ENCODE measurements at places on chromosomes 3 and 15. TPM values are rescaled to one million over a fixed set of nuclear protein-coding genes. Genes with fewer than 3 reads are reported as not detected.

- no peak for DNase-seq
Measured at GRCh38 chr15:50148362-50148963, 29.4 kb upstream of the ATP8B4 start.

DNA sequence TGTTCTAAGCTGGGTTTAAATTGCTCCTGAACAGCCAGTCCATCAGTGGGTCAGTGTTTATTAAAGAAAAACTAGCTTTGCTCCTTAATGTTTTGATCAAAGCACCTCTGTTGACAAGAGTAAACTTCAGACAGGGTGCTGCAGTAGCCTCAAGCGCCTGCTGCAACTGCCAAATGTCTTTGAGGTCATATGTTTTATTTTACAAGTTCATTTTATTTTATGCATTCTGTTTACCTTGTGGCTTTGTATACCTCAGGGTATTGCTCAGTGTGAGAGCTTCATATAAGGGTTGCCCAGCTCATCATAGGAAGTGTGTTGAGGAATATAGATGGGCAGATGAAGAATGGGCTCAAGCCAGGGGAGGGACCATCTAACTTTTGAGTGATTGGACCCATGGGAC is 8.5 kb downstream of the MYZAP start:
- no peak for DNase-seq

DNA sequence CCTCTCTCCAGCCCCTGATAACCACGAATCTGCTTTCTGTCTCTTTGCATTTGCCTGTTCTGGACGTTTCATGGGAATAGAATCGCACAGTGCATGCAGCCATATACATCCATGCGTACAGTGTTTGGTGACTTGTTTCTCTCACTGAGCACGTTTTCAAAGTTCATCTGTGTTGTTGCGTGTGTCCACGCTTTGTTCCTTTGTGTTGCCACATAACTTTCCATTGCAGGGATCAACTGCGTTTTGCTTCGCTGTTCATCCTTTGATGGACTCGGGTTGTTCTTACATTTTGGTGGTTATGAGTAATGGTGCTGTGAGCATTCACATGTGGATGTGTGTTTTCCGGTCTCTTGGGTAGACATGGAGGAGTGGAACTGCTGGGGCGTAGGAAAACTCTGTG is 56.4 kb upstream of the TAMM41 start:
- DNase-seq, result no peak

The CACNA1D gene
- total RNA-seq, result 1.1 TPM

The HTR3E gene
- not detected for total RNA-seq

DNA sequence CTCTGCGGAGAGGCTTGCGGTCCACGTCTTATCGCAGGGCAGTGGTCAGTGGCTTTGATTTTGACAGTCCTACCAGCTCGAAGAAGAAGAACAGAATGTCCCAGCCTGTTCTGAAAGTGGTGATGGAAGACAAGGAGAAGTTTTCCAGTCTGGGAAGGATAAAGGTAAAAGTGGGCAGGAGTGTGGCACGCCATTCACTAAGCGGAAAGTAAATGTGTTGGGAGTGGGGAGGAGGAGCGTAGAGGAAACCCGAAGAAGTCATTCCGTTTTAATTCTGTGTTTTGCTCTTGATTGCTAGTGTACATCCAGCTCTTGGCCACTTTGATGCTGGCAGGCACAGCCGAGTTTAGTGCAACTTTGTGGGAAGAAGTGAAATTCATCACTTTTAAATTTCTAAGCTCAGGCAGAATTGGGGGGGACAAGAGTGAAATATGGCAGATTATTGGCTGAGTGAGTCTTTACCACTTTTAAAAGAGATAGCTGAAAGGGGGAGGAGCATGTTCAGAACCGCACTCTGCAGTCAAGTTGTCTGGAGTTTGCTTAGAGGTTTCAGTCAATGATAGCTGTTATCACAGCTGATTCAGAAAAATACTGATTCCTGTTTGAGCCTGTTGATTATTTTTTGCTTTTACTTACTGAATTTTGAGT is 1.8 kb downstream of the ARHGEF26 start:
- no peak for DNase-seq

DNA sequence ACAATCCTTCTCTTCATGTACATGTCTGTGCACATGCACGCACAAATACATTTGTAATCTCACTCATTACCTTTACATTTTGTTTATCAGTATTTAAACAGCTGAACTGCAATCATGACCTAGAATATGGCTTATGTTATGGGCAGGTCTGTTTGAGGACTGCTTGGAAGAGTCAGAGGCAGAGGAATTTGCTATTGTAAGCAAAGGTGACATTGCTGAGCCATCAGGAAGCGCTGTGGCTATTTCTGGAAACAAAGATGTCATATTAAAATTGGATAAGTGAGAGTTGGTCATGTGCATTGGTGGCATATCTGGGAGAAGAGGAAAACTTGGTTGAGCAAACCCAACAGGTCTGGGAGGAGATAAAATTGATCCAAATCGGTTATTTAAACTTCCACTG is 41.6 kb downstream of the USF3 start:
- DNase-seq, result no peak

The GABRG3 gene
- total RNA-seq, result not detected

GRCh38 chr3:138148503-138148902 is 16.3 kb upstream of the A4GNT start:
- DNase-seq, result no peak

- no peak for DNase-seq
Measured at GRCh38 chr3:11818033-11818432, 28.7 kb downstream of the TAMM41 start.

GRCh38 chr3:160948273-160948672 is 156.9 kb downstream of the B3GALNT1 start:
- DNase-seq, result no peak

GRCh38 chr3:144466114-144466513 is 494.5 kb downstream of the DIPK2A start:
- DNase-seq, result no peak

The GOLGA8R gene
- 3.5 TPM for total RNA-seq

DNA sequence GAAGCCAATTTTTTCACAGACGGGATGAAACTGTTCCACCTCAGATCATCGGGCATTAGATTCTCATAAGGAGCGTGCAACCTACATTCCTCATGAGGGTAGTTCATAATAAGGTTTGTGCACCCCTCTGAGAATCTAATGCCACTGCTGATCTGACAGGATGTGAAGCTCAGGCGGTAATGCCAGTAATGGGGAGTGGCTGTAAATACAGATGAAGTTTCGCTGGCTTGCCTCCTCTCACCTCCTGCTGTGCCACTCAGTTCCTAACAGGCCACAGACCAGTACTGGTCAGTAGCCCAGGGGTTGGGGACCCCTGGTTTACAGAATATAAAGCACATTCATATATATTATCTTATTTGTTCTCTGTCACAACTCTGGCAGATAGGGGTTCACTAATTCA is 2.1 kb upstream of the LIMD1 start:
- no peak for DNase-seq

The GNAT1 gene
- not detected for total RNA-seq

DNA sequence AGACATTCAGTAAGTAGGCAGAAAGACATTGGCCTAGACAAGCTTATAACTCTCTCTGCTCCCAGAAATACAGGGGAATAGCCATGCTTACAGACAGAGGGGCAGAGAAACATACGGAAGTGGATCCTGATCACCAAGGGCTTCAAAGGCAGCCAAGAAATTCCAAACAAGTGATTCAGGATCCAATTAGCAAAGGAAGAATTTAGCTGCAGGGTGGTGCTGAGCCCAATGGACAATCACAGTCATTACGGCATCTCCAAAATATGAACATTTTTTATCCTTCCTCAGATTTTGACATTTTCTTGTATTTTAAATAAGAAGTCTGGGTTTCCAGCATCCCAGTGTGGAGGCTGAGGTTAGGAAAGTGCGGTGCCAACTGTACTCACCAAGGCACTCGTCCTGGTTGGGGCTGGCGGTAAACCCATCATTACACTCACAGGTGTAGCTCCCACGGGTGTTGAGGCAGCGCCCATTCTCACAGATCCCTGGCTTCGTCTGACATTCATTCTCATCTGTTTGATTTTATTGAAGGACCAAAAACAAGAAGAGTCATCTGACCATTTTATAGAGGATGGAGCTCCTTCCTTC is 96.8 kb downstream of the DUT start:
- DNase-seq, result no peak

The GDPGP1 gene
- total RNA-seq, result 15.5 TPM

DNA sequence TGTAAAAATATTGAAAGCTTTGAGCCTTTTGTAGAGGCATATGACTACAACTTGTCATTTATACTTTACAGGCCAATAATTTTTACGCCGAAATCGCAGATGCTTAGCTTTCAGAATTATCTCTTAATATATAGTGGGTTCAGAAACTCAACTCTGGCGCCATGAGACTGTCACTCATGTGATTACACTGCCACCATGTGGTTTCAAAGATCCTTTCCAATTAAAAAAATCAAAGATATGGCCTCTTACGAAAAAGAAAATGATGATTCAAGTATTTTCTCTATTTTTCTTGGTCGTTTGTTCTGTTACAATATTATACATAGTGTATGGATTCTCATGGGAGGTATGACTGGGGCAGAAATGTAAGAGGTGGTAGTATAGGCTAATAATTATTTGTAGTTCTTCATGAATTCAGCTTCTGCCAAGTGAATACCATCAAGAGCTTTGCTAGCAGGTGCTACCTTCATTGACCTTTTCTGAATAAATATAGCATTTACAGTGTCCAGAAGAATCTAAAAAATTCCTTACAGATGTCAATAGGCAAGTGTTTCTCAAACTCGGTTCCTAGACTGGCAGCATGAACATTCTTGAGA is 751.7 kb upstream of the GOLIM4 start:
- no peak for DNase-seq

DNA sequence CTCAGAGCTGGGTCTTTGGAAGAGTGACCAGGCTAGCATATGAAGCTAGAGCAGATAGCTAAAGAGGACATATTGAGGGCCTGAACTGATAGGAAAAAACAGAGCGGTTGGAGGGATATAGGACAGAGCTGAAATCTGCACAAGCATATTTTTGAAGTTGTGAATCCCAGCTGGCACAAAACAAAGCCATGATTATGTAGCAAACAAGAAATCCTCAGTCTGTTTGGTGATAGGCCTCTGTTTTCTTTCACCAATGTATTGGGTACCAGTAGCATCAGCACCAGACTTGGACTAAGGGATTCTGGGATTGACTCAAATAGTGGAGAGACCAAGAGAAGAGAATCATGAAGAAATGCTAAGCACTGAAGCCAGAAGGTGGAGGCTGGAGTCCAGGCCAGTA is 151.0 kb downstream of the FAM43A start:
- no peak for DNase-seq

- no peak for DNase-seq
Measured at GRCh38 chr15:100806157-100806556, 73.5 kb upstream of the ALDH1A3 start.

DNA sequence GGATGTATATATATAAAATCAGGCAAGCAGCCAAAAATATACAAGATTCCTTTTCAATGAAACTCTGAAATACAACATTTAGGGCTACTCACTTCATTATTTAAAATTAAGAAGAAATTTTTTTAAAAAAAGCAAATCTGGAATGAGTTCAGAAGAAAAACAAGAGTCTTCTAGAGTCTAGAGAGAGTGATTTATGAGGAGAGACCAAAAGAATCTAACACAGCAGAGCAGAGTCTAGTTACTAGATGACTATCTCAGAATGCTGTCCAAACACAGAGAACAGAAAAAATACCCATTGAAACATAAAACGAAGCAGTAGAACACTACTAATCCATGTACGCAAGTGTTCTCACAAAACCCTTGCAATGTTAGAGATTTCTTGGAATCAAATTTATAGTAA is 275.2 kb upstream of the CBLB start:
- no peak for DNase-seq

The GHSR gene
- total RNA-seq, result not detected

DNA sequence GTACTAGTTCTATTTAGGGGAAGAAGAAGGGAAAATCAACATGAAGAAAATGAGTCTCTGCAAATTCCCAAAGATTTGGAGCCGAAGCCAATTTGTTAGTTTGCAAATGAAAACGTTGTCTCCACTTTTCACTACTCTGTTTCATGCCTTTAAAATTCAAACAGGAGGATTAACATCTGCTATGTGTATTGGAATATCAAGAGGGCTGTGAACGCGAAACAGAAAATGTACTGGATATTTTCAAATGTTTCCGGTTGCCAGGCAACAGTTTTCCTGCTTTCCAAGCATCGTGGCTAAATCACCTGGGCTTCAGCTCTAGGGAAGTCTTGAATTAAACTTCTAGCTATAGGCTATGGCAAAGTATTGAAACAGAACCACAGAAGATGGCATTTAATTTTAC is 172.8 kb downstream of the KCNMB2 start:
- no peak for DNase-seq

The XXYLT1 gene
- 2.3 TPM for total RNA-seq

GRCh38 chr3:4751502-4752101 is 227.6 kb upstream of the BHLHE40 start:
- no peak for DNase-seq

- DNase-seq, result peak; percentile 75
Measured at GRCh38 chr15:101014921-101015841, 96.0 kb downstream of the LRRK1 start.

- no peak for DNase-seq
Measured at GRCh38 chr3:127409421-127410136, 121.7 kb upstream of the PRR20G start.

GRCh38 chr3:69212411-69213160 is 90.2 kb upstream of the LMOD3 start:
- no peak for DNase-seq

DNA sequence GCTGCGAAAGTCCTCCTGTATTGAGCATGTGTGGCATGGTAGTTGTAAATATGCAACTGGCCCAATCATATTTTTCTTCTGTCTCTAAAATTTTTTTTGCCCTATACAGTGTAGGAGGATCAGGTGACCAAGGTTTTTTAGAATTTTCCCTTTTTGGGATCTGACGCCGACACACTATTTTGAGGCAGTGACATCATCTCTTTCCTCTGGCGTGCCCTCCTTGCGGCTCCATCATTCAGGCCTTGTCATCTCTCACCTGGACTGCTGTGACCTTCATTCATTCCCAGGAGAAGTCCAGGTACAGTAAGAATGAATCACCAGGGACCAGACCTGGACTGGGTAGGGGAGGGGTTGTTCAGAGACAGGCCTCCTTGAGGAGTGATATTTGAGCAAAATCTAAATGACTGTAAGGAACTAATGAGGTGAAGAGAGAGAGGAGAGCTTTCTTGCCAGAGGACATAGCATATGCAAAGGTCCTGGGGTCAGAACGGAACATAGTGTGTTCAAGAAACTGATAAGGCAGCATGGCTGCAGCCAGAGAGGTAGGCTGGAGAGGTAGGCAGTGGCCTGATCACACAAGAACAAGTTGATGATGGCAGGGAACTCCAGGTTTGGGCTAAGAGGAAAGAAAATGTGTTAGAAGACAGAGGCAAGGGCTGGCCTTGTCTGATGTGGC is 38.7 kb downstream of the ARNT2 start:
- no peak for DNase-seq

GRCh38 chr3:14539742-14540491 is at the start of gene GRIP2:
Gene GRIP2, minus strand, starts transcription at chr3:14540342. Its CDS starts 34 bp downstream, at chr3:14540308.
- peak; percentile 61 for DNase-seq

DNA sequence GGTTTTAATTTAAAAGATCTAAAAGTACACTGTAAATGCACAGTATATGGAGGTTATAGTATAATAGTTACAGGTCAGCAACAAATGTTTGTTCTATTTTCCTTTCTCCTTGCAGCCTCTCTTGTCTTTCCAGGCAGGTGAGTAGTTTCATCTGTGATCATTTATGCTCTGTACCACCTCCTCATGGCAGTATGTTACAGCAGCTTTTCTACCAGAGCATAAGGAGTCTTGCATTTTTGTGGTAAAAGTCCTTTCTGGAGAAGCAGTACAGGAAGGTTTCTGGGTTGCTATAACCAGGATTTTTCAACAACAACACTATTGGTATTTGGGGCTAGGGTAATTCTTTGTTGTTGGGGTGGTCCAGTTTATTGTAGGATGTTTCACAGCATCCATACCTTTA is 59.5 kb downstream of the ZNF609 start:
- DNase-seq, result no peak
